Stimulated activated CD4-positive, alpha-beta T cell treated with anti-CD3 and anti-CD28 coated beads, Interleukin-15, amount 100 ng/mL, for 1 hour (primary cell): ENCODE measurements at places on chromosomes 4 and X.

GRCh38 chr4:186037692-186038658, 31.0 kb upstream of the TLR3 start:
- no peak for DNase-seq

DNA sequence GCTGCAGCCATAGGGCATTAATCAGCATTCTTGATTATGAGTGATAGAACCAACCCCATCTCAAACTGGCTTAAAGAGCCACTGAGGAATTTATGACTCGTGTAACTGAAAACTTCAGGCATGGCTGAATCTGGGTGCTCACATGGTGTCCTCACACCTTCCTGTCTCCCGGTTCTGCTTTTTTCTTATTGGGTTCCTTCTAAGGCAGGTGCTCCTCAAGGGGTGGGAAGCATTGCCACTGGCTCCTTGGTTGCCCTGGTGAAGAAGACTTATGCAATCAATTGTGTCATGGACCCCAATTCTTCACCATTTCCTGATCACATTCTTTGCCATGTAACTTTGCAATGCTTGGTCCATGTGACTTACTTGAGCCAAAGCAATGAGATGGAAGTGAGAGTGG, 4.3 kb upstream of the ZCCHC4 start:
- no peak for DNase-seq

DNA sequence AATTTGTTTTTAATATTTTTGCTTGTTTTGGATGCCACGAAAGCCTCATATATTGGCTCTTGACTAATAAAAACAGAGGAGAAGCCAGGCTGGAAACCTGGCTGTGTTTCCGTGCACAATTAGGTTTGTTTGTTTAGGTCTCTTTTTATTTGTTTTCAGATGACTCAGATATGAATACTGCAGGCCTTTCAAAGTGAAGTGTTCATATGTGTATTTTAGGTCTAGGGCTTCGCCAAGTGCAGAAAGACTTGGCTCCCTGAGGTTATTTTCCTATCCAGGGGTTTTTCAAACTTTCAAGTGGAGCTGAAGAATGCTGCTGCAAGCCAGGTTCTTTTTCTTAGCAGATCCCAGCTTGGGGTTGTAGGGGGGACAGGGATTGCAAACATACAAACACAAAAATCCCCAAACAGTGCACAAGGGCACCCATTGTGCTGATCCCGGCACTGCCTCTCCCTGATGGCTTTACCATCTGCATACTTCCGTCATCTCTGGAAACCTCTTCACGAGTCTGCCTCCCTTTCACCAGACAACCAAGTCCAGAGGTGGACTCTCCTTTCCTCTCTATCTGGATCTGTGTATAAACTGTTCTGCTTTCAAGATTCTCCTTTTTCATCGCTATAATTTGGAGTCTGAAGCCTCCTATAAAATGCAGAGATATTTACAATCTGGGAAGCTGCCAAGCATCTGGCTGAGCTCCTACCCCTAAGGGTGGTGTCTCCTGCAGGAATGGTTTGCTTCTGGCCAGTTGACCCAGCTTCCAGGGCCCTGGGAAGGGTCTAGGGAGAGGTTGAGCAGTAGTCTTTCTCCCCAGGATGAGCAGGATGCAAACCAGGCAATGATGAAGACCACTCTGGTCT, 108.6 kb downstream of the SMIM20 start:
- no peak for DNase-seq

DNA sequence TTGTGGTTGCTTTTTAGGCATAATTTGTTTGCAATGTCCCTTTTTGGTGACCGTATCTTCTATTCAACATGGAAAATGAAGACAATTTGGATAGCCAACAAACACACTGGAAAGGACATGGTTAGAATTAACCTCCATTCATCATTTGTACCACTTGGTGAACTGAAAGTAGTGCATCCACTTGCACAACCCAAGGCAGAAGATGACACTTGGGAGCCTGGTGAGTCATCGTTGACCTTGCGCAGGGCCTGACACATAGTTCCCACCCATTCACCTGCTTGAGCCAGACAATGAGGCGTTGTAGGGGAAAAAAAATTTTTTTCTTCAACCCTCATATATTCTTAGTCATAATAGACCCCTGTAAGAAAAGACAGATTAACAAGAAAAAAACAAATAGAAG, 32.4 kb downstream of the EGF start:
- peak; percentile 3 for DNase-seq

DNA sequence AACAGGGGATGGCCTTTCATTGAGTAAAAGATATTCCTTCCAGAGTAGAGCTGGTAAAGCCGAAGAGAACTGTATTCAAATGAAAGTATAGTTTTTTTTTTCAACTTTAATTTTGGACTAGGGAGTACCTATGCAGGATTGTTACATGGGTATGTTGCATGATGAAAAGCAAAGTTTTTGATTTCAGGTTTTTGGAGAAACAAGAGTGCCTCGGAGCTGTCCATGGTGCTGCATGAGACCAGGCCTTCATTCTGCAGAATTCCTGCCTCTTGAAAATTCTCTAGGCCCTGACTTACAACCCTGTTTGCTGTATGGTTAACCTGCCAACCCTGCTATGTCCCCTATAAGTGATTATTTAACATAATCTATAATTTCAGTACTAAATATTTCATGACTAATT, 1065.7 kb upstream of the FTHL17 start:
- no peak for DNase-seq
